ENCODE measurements at places on chromosomes 4 and X. TPM values are rescaled to one million over a fixed set of nuclear protein-coding genes. Genes with fewer than 3 reads are reported as not detected.

Gene ARHGAP36
- polyA plus RNA-seq, result not detected

Gene GAB3
- 0.82 TPM for polyA plus RNA-seq

Gene CLRN2
- not detected for polyA plus RNA-seq

Gene CNKSR2
- 0.32 TPM for polyA plus RNA-seq

Gene MID2
- polyA plus RNA-seq, result 12.8 TPM

Gene TRIM60
- not detected for polyA plus RNA-seq

Gene FABP2
- not detected for polyA plus RNA-seq

Measured in BJ (cell line).